Type B pancreatic cell (in vitro differentiated cells): ENCODE measurements at places on chromosomes 11 and 22.

GRCh38 chr11:8983552-8983951, 19.3 kb upstream of the TMEM9B start:
- H3K27me3 ChIP-seq = peaks cover 10% of the 10 kb centered on the region
- no peak overlapping the region for H3K4me3 ChIP-seq
- no peak for DNase-seq
- H3K4me1 ChIP-seq = no peaks in the 10 kb centered on the region
- no peak overlapping the region for H3K27ac ChIP-seq

GRCh38 chr11:20055312-20055711, 105.0 kb downstream of the DBX1 start:
- no peaks in the 10 kb centered on the region for H3K27me3 ChIP-seq
- DNase-seq = no peak
- peaks cover 30% of the 10 kb centered on the region for H3K4me1 ChIP-seq
- peaks cover 61% of the 10 kb centered on the region for H3K36me3 ChIP-seq

DNA sequence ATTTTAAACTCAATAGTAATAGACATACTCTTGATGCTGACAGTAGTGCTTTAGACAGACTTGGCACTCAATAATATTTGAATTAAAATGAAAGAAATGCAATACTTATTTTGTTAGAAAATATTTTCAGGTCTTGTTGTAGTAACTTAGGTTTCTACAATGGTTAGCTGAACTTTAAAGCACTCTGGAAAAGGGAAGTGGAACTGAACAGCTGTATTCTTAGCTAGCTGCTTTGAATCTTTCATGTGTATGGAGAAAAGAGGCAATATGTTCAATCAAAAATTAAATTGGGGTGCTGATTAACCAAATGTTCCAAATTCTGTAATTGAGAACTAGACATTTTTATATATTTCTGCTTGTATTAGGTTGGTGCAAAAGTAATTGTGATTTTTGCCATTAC, 517.9 kb upstream of the RAG2 start:
- no peak for DNase-seq
- H3K36me3 ChIP-seq = no peaks in the 10 kb centered on the region
- H3K4me1 ChIP-seq = peaks cover under 1% of the 10 kb centered on the region
- no peak overlapping the region for H3K27ac ChIP-seq
- H3K4me3 ChIP-seq = no peak overlapping the region

DNA sequence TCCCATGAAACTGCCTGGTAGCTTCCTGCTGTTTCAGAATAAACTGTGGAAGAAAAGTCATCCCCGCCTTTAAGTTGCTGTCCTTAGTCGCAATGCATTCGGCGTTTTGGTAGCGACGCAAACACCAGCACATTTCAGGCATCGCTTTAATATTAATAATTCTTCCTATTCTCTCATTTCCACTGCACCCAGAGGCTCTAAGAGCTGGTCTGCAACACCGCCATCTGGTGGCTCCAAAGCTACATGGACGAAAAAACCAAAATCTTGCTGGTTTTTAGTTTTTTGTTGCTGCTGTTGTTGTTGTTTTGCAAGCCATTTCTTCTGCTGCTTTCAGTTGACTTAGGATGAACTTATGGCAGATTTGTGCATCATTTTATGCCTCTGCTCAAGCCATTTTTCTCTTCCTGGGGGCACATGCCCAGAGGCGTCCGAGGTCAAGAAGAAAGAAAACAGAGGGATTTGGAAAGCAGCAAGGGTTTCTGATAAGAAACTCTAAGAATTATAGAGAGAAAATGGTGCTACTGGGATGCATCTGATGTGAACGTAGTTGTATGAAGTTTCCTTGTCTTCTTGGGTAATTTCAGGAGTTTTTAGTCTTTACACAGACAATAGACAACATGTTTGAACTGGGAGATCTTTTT, 345.4 kb upstream of the KIRREL3 start:
- DNase-seq = no peak
- no peaks in the 10 kb centered on the region for H3K36me3 ChIP-seq
- no peak overlapping the region for H3K27ac ChIP-seq
- H3K27me3 ChIP-seq = no peaks in the 10 kb centered on the region

DNA sequence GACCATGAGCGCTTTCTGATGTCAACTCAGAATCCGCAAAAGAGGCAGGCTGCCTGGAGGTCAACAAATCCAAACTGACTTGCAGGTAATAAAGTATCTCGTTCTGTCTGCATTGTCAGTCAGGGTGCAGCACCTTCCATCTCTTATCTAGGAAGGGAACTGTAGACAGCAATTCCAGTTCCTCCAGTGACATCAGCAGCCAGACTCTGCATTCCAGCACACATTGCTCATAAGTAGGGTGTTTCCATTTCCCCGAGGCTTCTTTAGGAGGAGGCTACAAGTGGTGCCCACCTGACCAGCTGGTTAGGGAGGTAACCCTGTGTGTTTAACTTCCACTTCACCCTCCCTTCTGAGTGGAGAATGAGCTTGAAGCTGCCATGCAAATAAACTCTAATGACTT, 53.3 kb downstream of the NTM start:
- H3K27me3 ChIP-seq = peaks cover 15% of the 10 kb centered on the region
- H3K36me3 ChIP-seq = peaks cover 3% of the 10 kb centered on the region
- peaks cover 14% of the 10 kb centered on the region for H3K4me1 ChIP-seq
- H3K27ac ChIP-seq = peak overlapping the region; percentile 94
- no peak for DNase-seq

GRCh38 chr11:108703916-108704315, 39.0 kb downstream of the DDX10 start:
- H3K27ac ChIP-seq = no peak overlapping the region
- DNase-seq = no peak
- H3K4me3 ChIP-seq = no peak overlapping the region
- H3K27me3 ChIP-seq = no peaks in the 10 kb centered on the region
- peaks cover 1% of the 10 kb centered on the region for H3K4me1 ChIP-seq
- H3K36me3 ChIP-seq = peaks cover 71% of the 10 kb centered on the region
